ENCODE measurements at places on chromosomes 2 and 18.

DNA sequence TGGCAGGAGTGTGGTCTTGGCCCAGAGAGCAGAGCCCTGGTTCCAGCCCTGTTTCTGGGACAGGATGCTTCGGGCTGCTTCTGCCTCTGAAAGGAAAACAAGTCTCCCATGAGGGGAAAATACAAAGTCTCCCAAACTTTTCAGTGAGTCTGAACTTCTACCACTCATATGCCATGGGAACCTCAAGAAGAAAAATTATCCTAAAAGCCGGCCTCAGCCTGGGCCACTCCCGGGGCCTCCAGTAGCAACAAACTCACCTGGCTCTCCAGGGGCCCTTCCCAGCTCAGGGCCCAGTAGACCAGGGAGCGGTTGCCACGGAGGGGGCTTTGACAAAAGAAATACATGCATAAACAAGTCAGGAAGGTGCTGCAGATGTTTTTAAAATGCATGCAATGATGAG, 289.2 kb upstream of the HDAC4 start:
- no peak for DNase-seq

- DNase-seq, result no peak
These were observed 89.4 kb upstream of the MAP2 start for GRCh38 chr2:209334188-209335017.

GRCh38 chr18:79068341-79068936, 755 bp upstream of the ATP9B start:
- no peak for DNase-seq

DNA sequence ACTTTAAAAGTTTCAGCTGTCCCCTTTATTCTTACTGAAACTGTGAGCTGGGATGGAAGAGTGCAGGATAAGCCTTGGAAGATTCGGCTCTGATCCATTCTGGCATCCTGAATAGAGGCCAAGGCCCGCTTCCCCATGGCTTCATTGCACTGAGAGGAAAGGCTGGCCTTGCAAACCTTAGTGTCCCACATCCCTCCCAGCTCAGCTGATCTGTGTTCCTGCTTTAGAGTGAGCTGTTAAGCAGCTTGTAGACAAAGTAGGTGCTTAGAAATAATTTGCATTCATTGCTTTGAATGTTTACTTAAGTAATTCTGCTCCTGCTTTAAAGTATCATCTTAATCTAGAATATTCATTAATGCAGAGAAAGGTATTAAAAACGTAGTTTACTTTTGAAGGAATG, 169.6 kb upstream of the BOD1L2 start:
- no peak for DNase-seq

- no peak for DNase-seq
These were observed 60.8 kb downstream of the MBP start for GRCh38 chr18:77071711-77072292.

- DNase-seq, result no peak
These were observed 105.9 kb downstream of the ANKRD44 start for GRCh38 chr2:197204519-197205250.

GRCh38 chr18:61900504-61901281, 7.9 kb upstream of the RNF152 start:
- DNase-seq, result no peak
